Urothelium cell line (cell line): ENCODE measurements at places on chromosomes 2 and 18.

DNA sequence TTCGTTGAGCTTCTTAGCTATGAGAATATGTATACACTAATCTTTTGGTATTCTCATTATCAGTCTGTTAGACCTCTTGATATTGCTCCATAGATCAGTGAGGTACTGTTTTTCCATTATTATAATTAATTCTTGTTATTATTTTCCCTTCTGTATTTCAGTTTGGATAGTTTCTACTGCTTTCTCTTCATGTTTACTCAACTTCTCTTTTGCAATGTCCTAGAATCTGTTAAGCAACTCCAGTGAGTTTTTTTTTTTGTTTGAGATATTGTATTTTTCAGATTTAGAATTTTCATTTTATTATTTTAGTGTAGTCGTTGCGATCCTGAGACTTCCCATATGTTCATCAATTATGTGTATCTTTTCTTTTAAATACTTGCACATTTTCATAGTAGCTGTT, 260.8 kb downstream of the SETBP1 start:
- DNase-seq, result no peak

GRCh38 chr18:48609820-48610815, 71.3 kb downstream of the CTIF start:
- peak; percentile 21 for DNase-seq

DNA sequence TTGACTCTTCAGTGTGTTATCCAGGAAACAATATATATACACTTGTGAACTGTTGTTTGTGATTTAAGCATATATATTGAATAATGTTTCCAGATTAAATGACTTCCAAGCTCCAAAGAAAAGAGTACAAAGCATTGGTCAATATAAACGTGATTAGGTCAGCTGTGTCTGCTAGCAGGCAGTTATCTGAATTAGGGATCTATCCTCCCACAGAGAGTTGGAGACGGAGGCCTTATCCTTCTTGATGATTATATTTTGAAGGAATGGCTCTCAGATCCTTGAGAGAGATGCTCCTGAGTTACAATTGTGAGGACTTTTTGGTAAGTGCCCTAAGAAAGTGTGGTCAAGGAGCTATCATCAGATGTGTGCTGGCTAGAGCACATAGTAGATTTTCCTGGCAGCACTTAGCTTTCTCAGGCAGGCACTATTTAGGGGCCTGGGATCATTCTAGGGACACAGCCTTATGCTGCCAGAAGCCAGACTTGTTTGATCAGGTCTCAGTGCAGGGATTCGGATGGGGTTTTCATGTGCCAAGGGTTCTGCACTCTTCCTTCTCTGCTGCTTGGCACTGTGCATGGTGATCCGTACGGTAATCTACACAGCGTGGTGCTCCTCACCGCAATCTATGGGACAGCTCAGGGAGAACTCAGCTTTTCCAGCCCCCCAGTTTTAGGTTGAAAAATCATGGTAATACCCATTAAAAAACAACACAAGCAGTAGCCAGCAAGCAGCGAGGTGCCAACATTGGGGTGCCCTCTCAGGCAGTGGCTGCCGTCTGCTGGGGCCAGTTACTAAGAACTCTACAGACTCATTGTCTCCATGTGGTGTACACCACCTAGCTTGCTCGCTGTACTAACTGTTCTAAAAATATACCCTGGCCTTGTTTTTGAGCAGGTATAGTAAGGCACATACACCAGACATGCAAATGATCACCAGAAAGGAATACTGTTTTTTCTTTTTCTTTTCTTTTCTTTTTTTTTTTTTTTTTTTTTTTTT, 8.0 kb upstream of the ZDBF2 start:
- DNase-seq, result no peak

DNA sequence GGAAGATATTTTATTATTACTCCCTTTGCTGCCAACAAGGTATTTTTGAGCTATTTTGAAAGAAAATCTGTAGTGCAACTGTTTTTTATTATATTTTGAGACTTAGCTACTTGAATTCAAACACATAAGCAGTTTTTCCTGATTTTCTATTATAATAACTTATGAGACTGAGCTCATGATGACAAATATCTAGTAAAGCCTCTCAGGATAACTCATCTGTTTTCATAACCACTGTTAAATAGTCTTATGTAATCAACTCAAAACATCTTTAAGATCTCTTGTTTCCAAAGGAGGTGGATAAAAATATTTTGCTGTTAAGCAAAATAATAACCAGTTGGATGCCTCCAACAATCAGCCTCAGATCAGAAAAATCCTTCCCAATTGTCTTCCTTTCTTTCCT, 21.9 kb upstream of the PPP1CB start:
- DNase-seq, result no peak

GRCh38 chr18:66724664-66725356, 120.9 kb upstream of the CDH19 start:
- peak; percentile 4 for DNase-seq

DNA sequence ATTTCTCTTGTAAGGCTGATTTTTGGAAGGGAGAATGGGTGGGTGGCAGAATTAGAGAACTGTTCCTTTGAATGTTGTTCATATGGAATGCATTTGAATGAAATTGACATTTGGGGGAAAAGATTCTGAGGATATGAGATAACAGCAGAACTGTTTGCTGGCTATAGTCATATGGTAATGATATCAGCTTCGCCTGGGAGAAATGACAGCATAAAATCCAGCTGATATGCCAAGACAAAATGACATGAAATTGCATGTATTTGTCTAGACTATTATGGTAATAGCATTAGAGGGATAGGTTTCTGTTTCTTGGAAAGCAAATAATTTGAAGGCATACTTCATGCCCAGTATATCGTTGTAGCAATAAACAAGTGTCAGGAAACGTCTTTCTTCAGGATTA, 150.8 kb upstream of the SPATS2L start:
- DNase-seq, result no peak

- no peak for DNase-seq
These were observed 73.9 kb upstream of the LPIN2 start for GRCh38 chr18:3086871-3087270.

DNA sequence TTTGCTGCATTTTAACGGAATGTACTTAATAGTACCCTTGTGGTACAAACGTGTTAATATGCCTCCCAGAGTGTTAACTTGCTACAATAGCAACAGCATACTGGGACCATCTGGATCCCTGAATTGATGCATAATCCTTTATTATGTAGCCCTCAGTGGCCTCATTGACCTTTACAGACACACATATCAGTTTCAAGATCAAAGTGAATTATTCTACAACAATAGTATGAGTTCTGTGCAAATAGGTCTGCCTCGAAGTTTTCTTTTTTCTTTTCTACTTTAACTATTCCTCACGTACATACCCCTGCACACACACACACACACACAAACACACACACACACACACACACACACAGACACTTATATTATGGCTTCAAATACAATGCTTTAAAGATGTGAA, 1622.1 kb downstream of the LRP1B start:
- no peak for DNase-seq

- no peak for DNase-seq
These were observed 639.1 kb upstream of the SETBP1 start for GRCh38 chr18:44041553-44041952.
